ENCODE measurements at places on chromosomes 16 and 17.

GRCh38 chr16:65476448-65476955 lies 354.6 kb upstream of the CDH11 start:
- DNase-seq: no peak

DNA sequence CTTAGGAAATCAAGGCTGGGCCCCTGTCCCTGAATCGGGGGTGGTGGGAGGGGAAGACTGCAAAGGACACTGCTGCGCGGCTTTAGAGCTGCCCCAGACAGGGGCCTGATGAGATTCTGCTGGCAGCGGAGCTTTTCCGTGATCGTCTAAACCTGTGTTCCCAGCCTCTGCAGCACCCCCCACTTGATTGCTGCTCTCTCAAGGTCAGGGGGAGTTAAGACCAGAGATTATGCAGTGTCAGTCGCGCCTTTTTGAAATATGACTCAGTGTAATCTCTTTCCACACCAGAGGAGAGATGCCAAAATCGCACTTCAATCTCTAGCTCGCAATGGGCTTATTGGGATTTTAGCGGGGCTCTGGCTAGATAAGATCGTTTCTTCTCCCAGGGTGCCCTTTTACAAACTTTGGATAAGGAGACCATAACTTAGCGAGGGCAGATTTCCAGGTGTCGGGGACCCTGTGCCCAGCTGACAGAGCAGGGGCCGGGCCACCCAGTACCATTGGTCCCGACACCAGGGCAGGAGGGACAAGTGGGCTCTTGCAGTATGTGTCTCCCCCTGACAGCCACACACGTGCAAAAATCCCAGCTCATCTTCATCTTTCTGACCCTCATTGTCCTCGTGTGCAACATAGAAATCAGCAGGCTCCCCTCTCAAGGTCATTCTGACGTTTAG lies 87.0 kb downstream of the IRX3 start:
- DNase-seq: no peak

- DNase-seq: no peak
Measured at GRCh38 chr17:70629902-70630301, 460.6 kb downstream of the KCNJ2 start.

DNA sequence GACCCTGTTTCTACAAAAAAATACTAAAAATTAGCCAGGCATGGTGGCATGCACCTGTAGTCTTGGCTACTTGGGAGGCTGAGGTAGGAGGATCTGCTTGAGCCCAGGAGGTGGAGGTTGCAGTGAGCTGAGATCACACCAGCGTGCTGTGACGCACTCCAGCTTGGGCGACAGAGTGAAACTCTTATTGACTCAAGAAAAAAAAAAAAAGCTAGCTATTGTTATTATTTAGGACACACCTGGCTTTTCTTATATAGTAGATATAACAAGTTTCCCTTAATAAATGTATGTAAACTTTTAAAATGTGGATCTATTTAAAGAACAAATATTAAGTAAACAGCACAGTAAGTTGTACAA lies 1.8 kb downstream of the RABEP2 start:
- no peak for DNase-seq

Data from CD4-positive, alpha-beta T cell treated with Interleukin-4 for 4 hours (primary cell).